Gastroesophageal sphincter (tissue), 4 donors: ENCODE measurements at places on chromosomes 2 and 18. TPM values are rescaled to one million over a fixed set of nuclear protein-coding genes. Genes with fewer than 3 reads are reported as not detected.

CCL20 gene
- 3.1 TPM for total RNA-seq

ADAM17 gene
- total RNA-seq = 38.3 TPM

DYNAP gene
- total RNA-seq = not detected

MC5R gene
- total RNA-seq = not detected

ACAA2 gene
- total RNA-seq = 90.3 TPM

SFTPB gene
- not detected for total RNA-seq

OR6B2 gene
- total RNA-seq = not detected

KHK gene
- 2.5 TPM for total RNA-seq

EVA1A gene
- not detected for total RNA-seq

FAM237A gene
- not detected for total RNA-seq

FRZB gene
- 8.5 TPM for total RNA-seq

CHRNG gene
- not detected for total RNA-seq

RFTN2 gene
- total RNA-seq = 4.2 TPM

CREB1 gene
- total RNA-seq = 55.9 TPM

ANKRD30BL gene
- not detected for total RNA-seq

LINC00305 gene
- not detected for total RNA-seq

RUFY4 gene
- total RNA-seq = not detected

UBXN2A gene
- 24.7 TPM for total RNA-seq

MALL gene
- 28.3 TPM for total RNA-seq

ANKRD62 gene
- not detected for total RNA-seq

WDR54 gene
- 9.6 TPM for total RNA-seq

C2orf66 gene
- total RNA-seq = 0.13 TPM

RBM44 gene
- total RNA-seq = 1.3 TPM

FAM136A gene
- 17.9 TPM for total RNA-seq

PTCD3 gene
- 47.1 TPM for total RNA-seq

SP140 gene
- not detected for total RNA-seq

ELOA2 gene
- total RNA-seq = not detected

CDK15 gene
- 1.7 TPM for total RNA-seq

ASTL gene
- not detected for total RNA-seq

WBP1 gene
- total RNA-seq = 45.6 TPM

NIFK gene
- total RNA-seq = 43.0 TPM

SCG2 gene
- total RNA-seq = 1.4 TPM

STK17B gene
- total RNA-seq = 9.6 TPM

COLEC12 gene
- 40.1 TPM for total RNA-seq

GNLY gene
- total RNA-seq = 3.1 TPM

TUBA3D gene
- total RNA-seq = not detected

NPHP1 gene
- total RNA-seq = 8.2 TPM

FOXD4L1 gene
- total RNA-seq = not detected

DTNB gene
- total RNA-seq = 4.2 TPM

NBAS gene
- 50.9 TPM for total RNA-seq

ERICH2 gene
- not detected for total RNA-seq

ALPG gene
- not detected for total RNA-seq

SLC11A1 gene
- 5.9 TPM for total RNA-seq

IER3IP1 gene
- total RNA-seq = 10.9 TPM

TBR1 gene
- total RNA-seq = not detected

ITGB6 gene
- total RNA-seq = 2.2 TPM

CD226 gene
- 0.96 TPM for total RNA-seq

UGT1A6 gene
- total RNA-seq = 0.27 TPM

CYB5A gene
- total RNA-seq = 77.4 TPM

FAM124B gene
- 0.47 TPM for total RNA-seq

INHBB gene
- total RNA-seq = 8.4 TPM

QPCT gene
- total RNA-seq = 3.7 TPM

NCKAP5 gene
- 0.27 TPM for total RNA-seq

BCS1L gene
- 37.4 TPM for total RNA-seq
